Esophagus mucosa (tissue), 1 donor: ENCODE measurements at places on chromosomes 5 and 9. TPM values are rescaled to one million over a fixed set of nuclear protein-coding genes. Genes with fewer than 3 reads are reported as not detected.

PTPN3 gene
- 11.0 TPM for total RNA-seq

GLDC gene
- 28.3 TPM for total RNA-seq

PCDHA9 gene
- 0.04 TPM for total RNA-seq

PCDHGA2 gene
- total RNA-seq, result 0.68 TPM

GCNT1 gene
- 3.8 TPM for total RNA-seq

BRD8 gene
- total RNA-seq, result 25.7 TPM

DNA sequence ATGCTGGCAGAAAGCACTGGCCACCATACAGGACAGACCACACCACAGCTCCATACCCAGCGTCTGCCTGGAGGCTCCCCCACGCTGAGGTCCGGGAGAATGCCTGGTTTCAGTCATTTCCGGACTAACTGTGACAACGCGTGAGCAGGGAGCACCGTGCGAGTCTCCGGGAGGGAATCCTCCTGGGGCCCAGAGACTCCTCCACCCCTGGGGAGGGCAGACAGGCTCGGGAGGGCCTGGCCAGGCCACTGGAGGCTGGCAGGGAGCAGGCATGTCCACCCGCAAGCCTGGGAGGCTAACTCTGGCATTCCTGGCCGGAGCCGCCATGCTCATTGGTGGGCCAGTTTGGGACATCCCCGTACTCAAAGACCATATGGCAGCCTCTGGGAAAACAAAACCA, 6.5 kb downstream of the BRD3OS start:
- no peak for ATAC-seq

GRCh38 chr5:126519637-126520592, 75.1 kb downstream of the ALDH7A1 start:
- ATAC-seq, result no peak

DNA sequence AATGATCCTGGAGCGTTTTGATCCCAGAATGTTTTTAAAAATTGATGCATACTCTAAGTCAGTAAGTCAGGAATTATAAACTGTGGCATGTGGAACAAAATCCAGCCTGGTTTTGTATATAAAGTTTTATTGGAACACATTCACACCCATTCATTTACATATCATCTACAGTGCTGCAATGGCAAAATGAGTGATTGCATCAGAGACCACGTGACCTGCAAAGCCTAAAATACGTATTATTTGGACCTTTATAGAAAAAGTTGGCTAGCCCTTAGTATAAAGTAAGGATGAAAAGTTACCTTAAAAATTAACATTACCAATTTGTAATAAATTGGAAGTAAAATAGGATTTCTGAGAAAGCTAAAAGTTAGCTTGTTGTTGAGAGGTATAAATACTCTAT, 95.0 kb downstream of the PCSK5 start:
- ATAC-seq, result no peak

DNA sequence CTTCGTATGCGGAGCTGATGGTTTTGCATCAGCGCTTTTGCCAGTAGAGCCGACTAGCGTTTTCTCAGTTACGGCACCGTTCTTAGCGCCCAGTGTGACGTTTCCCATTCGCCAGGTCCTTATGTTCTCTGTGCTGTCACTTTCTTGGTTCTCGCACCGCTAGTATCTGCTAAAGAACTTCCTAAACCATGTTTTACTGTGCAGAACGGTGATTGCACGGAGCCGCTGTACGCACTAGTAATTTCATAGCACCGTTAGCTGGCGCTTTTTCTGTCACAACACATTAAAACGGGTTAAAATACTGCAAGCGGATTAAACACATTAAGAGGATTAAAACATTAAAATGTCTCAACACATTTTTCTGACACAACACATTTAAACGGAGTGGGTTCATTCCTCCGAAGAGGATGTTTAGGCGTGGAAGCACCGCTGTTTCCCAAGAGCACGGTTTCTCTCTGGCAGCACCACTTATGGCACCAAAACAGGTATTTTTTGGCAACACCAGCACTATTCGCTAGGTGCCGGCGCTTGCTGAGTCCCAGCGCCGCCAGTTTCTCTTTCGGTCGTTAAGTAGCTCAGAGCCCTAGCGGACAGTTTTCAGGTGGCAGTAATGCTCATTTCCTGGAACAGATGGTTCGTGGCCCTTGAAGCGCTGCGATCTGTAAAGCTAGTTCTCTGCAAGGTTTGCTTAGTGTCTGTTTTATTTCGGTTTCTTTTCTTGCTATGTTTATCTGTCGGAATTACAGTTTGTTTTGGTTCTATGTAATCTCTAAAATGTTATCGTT, 20.3 kb downstream of the ANXA2R start:
- ATAC-seq, result peak; percentile 84

- no peak for ATAC-seq
These were observed 122.9 kb downstream of the DMAC1 start for GRCh38 chr9:7676609-7677156.

DNA sequence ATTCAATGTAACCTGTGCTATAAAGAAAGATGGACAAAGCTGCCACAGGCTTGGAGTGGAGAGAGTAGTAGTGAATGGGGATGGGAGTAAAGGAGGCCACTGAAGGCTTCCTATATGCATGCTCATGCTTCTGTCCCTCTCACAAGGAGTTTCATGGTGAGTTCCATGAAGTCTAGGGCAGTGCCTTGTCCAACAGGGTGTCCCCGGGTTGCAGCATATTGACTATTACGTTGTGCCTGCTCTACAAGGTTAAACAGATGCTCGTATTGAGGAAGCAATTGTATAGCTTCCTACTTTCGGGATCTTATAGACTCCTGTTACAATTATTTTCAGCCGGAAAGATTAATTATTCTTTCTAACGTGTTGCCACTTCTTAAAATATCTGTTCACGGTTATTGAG, 129.1 kb upstream of the PIK3R1 start:
- ATAC-seq, result no peak

DNA sequence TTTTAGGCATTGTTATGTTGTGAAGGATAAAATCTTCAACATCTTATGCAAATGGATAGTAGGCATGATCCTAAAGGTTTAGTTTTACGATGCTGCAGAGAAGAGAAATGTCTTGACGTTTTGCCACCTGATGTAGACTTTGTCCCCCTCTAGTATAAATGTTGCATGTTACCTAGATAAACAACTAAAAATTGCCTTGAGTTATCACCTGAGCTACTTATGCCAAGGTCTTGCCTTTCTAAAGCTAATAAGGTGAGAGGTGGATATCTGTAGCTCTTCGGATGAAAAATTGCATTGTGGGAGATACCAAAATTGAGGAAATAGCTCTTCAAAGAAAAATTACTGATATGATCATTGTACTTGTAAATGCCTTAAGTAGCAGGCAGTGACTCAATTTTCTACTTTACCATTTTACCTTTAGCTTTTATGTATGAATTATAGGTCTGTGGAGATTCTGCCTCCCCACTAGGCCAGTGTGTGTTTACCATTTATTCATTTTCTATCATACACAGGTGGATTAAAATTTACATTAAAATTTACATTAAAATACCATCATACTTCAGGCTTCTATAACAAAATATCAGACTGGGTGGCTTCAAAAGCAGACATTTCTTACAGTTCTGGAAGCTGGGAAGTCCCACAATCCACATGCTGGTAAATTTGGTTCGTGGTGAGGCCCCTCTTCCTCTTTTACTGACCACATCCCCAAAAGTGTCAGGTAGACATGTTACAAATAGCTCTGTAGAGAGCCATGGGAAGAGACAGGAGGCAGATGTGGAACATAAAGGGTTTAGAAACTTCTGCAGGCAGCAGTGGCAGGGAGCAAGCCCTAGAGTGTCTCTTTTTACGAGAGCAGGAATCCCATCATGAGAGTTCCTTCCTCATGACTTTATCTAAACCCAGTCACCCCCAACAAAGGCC, 100.7 kb upstream of the ERBIN start:
- no peak for ATAC-seq

GRCh38 chr9:89676281-89676680, 71.5 kb downstream of the GADD45G start:
- peak; percentile 68 for ATAC-seq

DNA sequence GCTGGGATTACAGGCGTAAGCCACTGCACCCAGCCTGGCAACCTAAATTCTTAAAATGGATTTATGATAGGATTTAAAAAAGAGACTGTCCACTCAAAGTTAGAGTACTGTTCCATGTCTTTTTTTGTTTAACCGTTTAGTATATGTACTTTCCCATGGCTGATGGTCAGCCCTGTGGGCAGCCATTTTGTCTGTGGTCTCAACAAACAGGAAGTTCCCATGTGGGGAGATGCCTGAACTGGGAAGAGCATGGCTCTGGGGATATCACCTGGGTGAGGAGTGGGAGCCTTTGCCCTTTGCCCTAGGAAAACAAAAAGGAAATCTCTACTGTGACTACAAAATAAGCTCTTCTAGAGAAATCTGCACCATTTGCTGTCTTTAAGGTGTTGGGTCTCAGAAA, 27.5 kb upstream of the GNPDA1 start:
- ATAC-seq, result no peak

- no peak for ATAC-seq
These were observed 617.9 kb upstream of the CDH18 start for GRCh38 chr5:20605732-20606525.

- ATAC-seq, result no peak
These were observed 168.0 kb upstream of the RGMB start for GRCh38 chr5:98605426-98605825.

GRCh38 chr9:69590266-69590665, 81.9 kb downstream of the APBA1 start:
- no peak for ATAC-seq

DNA sequence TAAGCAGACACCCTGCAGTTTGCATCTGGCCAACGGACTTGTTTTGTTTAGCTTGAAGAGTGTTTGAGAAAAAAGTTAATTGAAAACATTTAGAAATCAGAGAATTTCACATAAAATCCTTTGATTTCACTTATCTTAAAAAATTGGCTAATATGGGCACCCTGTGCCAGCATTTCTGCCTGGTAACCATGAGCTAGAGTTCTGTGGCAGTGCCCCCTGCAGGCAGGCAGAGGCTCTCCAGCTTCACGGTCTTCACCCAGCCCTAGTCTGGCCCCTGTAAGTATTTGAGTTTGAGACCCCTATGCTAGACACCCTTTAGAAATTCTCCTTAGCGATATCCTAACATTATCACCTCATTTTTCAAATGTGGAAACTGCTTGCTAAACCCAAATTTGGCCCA, 18.8 kb upstream of the FANCC start:
- ATAC-seq, result peak; percentile 29

DNA sequence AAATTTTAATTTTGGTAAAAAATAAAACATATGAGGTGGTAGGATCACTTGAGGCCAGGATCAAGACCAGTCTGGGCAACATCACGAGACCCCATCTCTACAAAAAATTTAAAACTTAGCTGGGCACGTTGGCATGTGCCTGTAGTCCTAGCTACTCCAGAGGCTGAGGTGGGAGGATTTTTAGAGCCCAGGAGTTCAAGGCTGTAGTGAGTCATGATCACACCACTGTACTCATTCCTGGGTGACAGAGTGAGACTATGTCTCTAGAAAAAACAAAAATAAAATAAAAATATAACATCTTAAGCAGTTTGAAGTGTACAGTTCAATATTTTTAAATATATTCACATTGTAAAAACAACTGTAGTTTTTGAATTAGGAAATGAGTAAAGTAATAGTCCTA, 108.3 kb downstream of the SMIM15 start:
- ATAC-seq, result no peak

DNA sequence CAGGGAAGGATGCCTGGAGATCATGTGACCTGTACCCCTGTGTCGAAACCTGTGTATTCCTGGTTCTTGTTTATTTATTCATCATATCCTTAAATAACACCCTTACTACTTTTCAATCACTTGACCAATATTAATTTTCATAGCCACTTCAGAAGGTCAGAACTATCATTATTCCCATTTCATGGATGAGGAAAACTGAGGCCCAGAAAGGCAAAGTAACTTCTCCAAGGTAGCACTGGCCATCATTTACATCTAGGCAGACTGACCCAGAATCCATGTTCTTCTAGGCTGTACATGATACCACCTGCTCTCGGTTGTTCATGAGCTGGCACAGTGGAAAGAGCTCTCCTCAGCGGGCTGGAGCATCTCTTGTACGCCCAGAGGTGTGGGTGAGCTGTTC, 49.4 kb downstream of the KCNIP1 start:
- ATAC-seq, result no peak

- ATAC-seq, result no peak
These were observed 397 bp upstream of the RECK start for GRCh38 chr9:36036253-36036779.

- ATAC-seq, result peak; percentile 91
These were observed 423.8 kb downstream of the SPOCK1 start for GRCh38 chr5:137075163-137075970.
